ENCODE measurements at places on chromosomes 2 and 18.
A peak's percentile ranks its signal among the peaks of the same experiment; 100 is the strongest.

DNA sequence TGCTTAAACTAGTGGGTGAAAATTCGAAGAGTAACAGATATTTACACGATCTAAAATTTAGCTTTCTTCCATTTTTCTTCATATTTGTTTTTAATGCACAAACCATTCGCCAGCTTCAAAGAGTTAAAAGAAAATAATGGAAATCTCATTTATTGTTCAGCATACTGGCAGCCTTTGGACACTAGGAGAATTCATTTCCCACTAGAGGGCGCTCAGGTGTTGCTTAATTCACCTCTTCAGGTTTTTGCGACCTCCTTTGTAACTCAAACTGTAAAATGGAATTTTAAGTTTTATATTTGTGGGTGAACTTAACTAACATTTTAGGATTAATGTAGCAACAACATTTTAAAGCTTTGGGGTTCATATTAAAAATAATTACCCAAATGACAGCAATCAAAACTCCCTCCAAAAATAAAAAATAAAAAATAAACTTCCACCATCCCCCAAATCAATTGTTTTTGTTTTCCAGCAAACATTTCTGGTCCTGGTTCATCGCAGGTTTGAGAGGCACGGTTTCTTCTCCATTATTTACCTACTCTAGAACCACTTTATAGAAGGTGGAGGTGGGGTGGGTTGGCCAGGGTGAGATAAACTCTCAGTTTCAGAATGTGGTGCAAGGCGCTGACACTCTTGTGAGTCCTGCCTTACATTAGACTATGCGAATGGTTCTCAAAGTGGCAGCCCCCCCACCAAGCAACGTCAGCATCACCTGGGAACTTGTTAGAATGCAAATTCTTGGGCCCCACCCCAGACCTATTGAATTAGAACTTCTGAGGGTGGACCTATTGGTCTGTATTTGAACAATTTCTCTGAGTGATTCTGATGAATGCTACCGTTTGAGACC, 24.7 kb upstream of the PNPT1 start:
- no peak for DNase-seq

GRCh38 chr2:158618891-158619490, 162.2 kb downstream of the PKP4 start:
- no peak for DNase-seq

- no peak for DNase-seq
Measured at GRCh38 chr2:119232666-119232993, 9.0 kb downstream of the STEAP3 start.

DNA sequence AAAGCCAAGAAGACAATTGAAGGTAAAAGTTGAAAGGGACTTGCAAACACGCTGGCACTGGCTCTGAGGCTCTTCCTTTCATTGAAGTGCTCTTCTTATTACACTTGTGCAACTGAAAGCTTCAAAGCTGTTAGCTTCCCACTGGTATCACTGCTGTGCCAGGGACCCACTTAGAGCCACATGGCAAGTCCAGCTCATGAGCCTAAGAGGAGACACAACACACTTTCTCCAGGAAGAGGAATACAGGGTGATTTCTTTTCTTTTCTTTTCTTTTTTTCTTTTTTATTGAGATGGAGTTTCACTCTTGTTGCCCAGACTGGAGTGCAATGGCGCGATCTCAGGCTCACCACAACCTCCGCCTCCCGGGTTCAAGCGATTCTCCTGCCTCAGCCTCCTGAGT, 218.2 kb downstream of the ATAD2B start:
- no peak for DNase-seq

GRCh38 chr18:49846361-49846662, 33.0 kb upstream of the ACAA2 start:
- no peak for DNase-seq

DNA sequence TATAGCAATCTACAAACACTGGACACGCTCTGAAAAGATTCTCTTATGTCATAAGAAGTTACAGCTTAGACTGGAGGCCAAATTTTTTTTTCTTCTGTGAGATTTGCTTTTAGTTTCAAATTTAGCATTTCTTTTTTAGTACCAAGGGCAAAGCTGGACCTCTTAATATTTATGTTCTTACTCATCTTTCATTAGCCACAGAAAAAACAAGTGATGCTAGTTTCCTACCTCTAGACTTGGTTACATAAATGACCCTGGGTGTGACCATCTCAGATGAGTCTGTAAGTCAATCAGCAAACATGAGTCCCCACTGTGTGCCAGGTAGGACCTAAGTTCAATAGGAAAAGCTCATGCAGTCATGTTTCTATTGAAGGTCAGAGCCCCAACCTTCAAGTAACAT, 94.4 kb downstream of the MEP1B start:
- no peak for DNase-seq

DNA sequence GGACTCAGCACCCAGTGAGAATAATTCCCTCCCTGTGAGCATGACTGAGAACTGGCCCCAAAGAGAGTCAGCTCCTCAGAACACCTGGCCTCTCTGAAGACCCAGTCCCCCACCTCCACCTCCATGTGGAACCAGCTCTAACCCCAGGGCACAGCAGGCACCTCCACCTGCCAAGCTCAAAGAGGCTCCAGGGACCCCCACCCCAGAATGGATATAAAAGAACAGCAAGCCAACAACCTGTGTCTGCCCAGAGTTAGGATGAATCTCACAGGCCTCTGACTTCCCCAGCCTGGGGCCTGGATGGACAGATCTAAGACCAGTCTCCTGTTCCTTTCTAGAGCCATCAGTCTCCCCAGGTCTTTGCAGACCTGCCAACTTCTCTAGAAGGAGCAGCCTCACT, 498.5 kb downstream of the EIPR1 start:
- no peak for DNase-seq

- peak; percentile 21 for DNase-seq
Measured at GRCh38 chr18:13455960-13456481, 237.5 kb downstream of the LDLRAD4 start.

- no peak for DNase-seq
Measured at GRCh38 chr2:216927163-216927562, 67.3 kb upstream of the TNP1 start.

- no peak for DNase-seq
Measured at GRCh38 chr18:34947711-34948125, 93.5 kb upstream of the MAPRE2 start.

DNA sequence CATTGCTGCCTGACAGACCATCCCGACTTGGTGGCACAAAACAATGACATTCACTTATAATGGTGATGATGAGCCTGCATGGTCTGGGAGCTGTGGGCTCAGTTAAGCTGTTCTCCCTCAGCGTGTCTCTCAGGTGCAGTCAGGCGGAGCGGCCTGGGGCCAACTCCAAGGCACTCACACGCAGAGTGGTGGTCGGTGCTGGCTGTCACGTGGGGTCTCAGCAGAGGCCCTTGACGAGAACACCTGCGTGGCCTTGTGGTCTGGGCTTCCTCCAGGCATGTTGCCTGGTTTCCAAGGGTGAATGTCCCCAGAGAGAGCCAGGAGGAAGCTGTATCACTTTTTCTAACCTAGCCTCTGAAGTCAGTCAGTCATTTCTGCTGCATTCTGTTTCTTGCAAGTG, 29.8 kb downstream of the ARMC9 start:
- DNase-seq = no peak

GRCh38 chr2:233003658-233004555, 9.1 kb downstream of the NGEF start:
- DNase-seq = no peak

DNA sequence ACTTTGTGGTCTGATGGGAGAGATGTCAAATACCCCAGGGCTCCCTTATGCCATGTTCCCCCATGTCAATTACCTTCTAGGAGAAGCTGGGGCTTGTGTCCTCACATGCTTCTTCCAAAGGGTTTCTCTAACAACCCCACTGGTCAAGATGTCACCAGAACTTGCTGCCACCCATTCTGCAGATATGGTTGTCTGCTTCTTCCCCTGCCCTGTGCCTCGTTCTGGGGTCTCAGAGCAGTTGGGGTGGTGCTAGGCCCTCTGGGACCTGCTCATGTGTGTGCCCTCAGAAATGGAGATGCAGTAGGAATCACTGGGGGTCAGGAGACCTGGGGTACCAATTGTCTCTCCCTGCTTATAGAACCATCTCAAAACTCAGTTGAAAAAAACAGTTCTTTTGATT, 268.6 kb downstream of the MYCN start:
- DNase-seq = no peak

DNA sequence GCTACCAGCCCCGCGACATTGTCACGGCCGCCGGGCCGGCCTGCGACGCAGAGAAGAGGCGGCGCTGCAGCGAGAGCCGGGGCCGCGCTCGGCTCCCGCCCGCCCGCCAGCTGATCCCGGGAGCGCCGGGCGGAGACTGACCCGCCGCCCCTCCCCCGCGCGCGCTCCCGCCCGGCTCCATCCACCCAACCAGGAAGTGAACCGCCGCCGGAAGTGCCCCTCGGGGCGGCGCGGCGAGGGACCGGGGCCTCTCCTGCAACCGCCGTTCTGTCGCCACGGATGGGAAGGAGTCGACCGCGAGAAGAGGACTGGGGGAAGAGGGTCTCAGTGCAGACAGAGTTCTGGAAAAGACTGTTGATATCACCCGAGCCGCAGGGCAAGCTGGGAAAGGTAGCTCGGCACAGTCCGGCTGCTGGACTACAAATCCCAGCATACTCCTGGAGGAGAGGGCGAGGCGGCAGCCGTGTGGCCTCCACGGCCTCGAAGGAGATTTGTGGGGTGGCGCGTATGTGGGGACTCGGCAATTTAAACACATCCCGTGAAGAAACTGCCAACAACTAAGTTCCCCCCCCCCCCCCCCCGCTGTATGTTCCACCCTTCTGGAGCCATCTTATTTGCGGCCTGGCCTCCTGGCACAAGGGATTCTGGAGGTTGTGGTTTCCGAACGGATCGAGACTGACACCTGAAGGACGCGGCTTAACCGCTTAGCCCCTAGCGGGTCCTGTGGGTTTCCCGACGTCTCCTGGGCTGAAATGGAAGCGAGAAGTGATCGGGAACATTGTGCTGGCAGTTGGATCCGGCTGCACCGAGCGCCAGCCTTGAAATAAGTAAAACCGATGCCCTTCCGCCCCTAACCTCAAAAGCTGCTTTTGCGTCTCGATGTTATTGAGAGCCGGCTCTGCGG, at the start of gene AAK1:
Gene AAK1, minus strand, starts transcription at position 138 of the 904 bp plus-strand sequence. CDS start 699 bp downstream, outside the sequence.
- peak; percentile 82 for DNase-seq

DNA sequence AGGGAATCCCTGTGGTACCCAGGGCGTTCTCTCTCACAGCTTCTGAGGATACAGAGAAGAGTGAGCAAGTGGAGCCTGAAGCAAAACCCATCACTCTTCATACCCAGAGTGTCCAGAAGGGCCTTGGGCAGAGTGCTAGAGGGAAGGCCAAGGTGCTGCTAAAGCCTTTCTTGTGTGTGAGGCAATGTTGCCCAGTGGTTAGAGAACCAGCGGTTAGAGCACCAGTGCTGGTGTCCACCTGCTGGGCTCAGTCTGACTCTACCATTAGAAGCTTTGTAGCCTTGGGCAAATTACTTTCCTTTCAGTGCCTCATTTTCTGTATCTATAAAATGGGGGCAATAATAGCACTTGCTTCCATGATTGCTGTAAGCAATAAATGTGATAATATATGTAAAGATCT, 210.5 kb upstream of the SKOR2 start:
- no peak for DNase-seq

GRCh38 chr2:11344956-11345677, 681 bp upstream of the ROCK2 start:
- DNase-seq = no peak

- no peak for DNase-seq
Measured at GRCh38 chr2:51722311-51722710, 690.4 kb upstream of the NRXN1 start.

GRCh38 chr2:190718652-190719526, 70.0 kb downstream of the NAB1 start:
- peak; percentile 75 for DNase-seq

DNA sequence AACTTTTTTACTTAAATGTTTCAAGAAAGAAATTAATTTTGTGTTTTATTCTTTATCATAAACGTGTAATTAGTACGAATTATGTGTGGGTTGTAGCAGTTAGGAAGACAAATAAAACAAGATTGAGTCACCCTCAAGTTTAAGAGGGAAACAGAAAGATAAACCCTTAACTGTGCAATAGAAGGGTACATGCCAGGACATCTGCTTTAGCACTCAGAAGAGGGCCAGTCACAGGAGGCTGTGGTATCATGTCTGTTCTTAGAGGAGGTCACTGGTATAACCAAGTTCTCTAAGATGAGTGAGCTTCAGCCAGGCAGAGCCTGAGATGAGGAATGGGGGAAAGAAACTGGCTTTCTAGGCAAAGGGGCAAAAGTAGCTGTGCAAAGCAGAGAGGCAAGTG, 42.4 kb upstream of the GRHL1 start:
- DNase-seq = no peak

- DNase-seq = no peak
Measured at GRCh38 chr18:61735564-61736102, 157.2 kb downstream of the RNF152 start.

GRCh38 chr18:3103576-3103975, 90.6 kb upstream of the LPIN2 start:
- DNase-seq = no peak

GRCh38 chr2:224924631-224925030, 117.6 kb downstream of the DOCK10 start:
- DNase-seq = no peak

GRCh38 chr2:160282063-160282580, 82.0 kb upstream of the ITGB6 start:
- DNase-seq = no peak

DNA sequence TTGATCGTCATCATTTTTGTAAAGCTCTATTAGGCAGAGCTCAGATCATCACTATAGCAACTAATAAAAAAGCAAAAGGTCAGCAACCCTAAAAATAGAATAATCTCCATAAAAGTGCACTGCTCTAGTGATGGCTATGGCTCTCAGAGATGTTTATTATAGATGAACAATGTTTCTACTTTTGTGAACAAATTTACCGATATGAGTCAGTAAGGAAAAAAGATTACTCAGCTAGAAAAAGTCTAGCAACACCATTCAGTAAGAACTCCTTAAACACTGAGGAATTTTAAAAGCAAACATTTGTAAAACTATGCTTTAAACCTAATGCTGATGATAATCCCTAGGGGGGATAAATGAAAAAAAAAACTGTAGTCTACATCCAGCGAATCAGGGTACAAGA, 69.6 kb downstream of the ACVR1C start:
- DNase-seq = no peak

- DNase-seq = no peak
Measured at GRCh38 chr2:10253596-10254372, 48.9 kb upstream of the HPCAL1 start.

- DNase-seq = no peak
Measured at GRCh38 chr2:13597176-13597575, 880.4 kb downstream of the TRIB2 start.

DNA sequence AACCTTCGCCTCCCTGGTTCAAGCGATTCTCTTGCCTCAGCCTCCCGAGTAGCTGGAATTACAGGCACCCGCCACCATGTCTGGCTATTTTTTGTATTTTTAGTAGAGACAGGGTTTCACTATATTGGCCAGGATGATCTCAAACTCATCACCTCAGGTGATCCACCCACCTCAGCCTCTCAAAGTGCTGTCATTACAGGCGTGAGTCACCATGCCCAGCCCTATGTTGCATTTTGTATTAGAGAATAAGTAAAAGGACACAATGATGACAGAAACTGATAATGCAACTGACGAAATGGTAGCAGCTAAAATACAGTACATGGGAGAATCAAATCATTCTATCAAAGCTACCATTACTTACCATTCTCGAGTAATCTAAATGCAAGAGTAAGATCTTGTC, 276.7 kb downstream of the DSEL start:
- DNase-seq = peak; percentile 1

- no peak for DNase-seq
Measured at GRCh38 chr18:78716022-78716421, 263.6 kb upstream of the SALL3 start.
